Esophagus squamous epithelium (tissue), 5 donors: ENCODE measurements at places on chromosomes 16 and 17.

GRCh38 chr17:49051269-49051668 is 54.1 kb downstream of the IGF2BP1 start:
- DNase-seq, result no peak

GRCh38 chr17:43734376-43734775 is 24.2 kb downstream of the SOST start:
- no peak for DNase-seq

DNA sequence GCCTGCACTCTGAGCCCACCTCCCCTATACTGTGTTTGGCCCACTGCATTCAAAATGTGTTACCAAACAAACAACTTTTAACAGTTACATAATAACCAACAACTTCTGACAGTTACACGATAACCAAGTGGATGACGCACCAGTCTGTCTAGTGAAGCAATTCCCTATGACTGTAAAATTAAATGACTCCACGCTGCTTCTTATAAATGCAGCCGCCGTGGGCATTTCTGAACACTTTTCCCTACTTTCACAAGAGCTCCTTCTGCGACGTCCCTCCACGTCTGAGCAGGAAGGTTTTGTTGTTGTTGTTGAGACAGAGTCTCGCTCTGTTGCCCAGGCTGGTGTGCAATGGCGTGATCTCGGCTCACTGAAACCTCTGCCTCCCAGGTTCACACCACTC is 27.6 kb downstream of the ZNF276 start:
- no peak for DNase-seq

DNA sequence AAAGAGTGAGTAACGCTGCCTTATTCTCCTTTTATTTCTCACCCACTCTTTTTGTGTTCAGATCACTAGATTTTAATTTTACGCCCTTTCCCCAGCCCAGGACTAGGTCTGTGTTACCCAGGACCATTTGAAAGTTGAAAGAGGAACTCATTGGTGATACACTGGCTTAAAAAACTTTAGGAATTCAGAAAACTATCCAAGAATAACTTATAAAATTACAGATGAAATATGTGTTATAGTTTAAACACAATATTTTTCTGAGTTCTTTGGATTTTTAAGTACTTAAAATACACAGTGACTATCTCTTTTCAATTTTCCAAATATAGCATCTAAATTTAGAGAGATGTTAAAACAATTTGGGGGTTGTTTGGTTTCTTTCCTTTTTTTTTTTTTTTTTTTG is 385.2 kb downstream of the CDH13 start:
- no peak for DNase-seq

DNA sequence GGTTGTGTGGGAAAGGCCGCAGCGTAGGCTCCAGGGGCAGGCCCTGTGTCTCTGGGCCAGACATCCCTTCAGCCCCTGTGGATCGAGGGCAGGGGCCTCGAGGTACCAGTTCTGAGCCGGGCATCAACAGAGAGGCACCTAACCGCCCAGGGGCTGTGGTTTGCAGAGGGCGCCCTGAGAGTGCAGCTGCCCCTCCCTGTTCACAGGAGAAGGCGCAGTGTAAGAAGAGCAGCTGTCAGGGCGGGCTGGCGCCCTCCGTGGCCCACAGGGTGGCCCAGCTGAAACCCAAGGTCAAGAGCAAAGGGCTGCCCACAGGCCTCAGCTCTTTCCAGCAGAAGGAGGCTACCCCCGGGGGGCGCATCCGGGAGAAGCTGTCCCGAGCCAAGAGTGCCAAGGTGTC is 56.5 kb downstream of the ACTG1 start:
- no peak for DNase-seq

GRCh38 chr17:38636054-38636453 is 30.3 kb upstream of the SRCIN1 start:
- no peak for DNase-seq

- no peak for DNase-seq
Measured at GRCh38 chr17:34252095-34252443, 3.0 kb upstream of the CCL2 start.

DNA sequence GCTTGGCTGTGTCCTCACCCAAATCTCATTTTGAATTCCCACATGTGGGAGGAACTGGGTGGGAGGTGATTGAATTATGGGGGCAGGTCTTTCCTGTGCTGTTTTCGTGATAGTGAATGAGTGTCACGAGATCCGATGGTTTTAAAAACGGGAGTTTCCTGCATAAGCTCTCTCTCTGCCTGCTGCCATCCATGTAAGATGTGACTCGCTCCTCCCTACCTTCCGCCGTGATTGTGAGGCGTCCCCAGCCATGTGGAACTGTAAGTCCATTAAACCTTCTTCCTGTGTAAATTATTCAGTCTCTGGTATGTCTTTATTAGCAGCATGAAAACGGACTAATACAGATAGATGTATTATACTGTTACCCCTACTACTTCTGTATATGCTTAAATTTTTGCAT is 3.6 kb downstream of the SPATA33 start:
- no peak for DNase-seq

DNA sequence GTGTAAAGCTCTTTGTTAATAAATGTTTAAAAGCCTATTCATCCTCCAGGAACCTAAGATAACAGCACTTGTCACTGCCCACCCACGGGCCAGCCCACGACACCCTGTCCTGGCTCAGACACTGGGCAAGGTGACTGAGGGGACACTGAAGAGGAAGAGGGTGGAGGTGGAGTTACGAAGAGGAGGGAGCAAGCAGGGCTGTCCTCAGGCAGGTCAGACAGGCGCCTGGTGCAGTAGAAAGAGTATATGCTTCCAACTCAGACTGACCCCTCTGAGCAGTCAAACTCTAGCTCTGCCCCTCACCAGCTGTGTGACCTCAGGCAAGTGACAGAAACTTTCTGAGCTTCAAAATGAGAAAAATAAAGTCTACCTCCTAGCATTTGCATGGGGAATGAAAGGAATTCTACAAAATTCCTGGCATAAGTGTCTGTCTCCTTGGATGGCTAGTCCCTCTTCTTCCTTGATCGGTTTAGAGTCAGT is 22.8 kb downstream of the TEX2 start:
- no peak for DNase-seq

GRCh38 chr17:41428591-41429291 is 4.4 kb upstream of the KRT37 start:
- no peak for DNase-seq

DNA sequence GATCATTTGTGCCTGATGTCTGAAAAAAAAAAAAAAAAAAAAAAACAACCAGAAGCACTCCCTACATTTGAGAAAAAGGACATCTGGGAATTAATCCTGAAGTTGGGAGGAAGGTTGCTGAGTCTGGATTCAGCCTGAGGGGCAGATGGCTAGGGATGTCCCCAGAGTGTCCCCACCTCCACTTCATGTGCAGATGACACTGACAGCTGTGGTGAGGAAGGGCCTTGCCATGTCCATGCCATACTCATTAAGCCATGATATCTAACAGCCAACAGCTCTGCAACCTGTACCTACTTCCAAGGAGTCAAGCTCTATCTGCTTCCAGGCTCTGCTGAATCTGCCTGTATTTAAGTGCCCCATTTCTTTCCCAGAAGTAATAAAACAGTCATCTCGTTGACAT is 356.0 kb downstream of the CA10 start:
- no peak for DNase-seq
